Pons (tissue), 1 donor: ENCODE measurements at places on chromosomes 11 and 22.

DNA sequence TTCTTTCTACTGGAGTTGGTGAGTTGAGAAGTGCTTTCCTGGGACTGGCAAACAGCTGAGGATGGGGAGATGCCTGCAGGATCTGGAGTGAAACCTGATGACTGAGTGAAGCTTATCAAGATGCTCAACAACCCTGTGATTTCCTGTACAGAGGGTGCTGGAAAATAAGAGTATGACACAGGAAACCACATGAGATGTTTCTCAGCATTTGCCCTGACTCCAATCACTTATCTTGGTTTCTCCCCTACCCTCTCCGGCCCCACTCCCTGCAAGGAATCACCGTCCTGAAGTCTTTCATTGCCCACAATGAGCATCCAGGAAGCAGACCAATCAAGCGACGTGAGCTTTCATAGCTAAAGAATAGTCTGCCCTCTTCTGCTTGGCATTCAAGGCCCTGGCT lies at the start of gene MRGPRX2:
Gene MRGPRX2, minus strand, starts transcription at position 89 of the 400 bp plus-strand sequence. CDS start 4,315 bp downstream, outside the sequence.
- no peak for DNase-seq

DNA sequence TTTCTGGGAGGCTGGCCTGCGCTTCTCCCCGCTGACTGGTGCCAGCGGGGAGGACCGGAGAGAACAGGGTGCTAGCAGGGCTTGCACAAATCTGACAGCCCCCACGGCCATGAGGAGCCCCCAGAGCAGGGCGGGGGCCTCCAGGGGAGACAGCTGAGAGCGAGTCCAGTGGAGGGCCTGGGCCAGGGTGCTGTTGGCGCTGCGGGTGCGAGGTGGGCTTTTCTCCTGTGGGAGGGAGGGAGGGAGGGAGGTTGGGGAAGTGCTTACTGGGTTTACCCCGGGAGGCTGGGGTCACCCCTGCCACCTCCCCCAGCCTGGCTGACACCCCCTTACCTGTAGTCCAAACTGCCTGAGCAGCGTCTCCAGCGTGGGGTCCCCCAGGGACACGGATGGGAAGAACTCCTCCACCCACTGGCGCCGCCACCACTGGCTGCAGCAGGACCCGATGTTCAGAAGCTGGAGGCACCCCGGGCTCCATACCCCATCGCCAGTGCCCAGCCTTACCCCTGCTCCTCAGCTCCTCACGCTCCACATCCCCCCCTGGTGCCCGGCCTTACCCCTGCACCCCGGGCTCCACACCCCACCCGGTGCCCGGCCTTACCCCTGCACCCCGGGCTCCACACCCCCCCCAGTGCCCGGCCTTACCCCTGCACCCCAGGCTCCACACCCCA lies 3.9 kb downstream of the LMF2 start:
- no peak for DNase-seq

DNA sequence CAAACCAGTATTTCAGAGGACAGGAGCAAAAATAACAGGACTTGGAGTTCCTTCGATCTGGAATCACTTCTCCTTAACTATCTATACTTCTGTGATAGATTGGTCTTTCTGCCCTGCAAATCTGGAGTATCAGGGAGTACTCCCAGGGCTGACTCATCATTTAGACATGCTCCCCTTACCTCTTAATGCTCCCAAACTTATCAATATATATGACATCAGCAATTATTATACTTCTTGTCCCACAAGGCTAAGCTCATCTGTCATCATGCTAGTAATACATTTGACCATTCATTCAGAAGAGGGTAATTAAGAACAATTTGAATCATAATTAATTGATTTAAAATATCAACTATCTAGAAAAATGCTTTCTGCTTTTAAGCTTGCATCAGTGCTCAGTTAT lies 163.8 kb downstream of the SWAP70 start:
- no peak for DNase-seq

- no peak for DNase-seq
Observed at GRCh38 chr22:50076646-50077535, 8.3 kb downstream of the MLC1 start.

GRCh38 chr22:24118689-24119384 lies 62.5 kb upstream of the SUSD2 start:
- no peak for DNase-seq

GRCh38 chr11:114616516-114616915 lies 20.9 kb upstream of the NXPE4 start:
- no peak for DNase-seq

- DNase-seq = no peak
Observed at GRCh38 chr22:40202225-40202944, 24.7 kb downstream of the TNRC6B start.

- no peak for DNase-seq
Observed at GRCh38 chr11:17531636-17532113, 12.5 kb downstream of the USH1C start.

GRCh38 chr22:29635734-29636357 lies 32.4 kb downstream of the NF2 start:
- peak; percentile 69 for DNase-seq

GRCh38 chr11:123116486-123116885 lies 54.5 kb upstream of the HSPA8 start:
- no peak for DNase-seq

- no peak for DNase-seq
Observed at GRCh38 chr11:29780756-29781155, 236.1 kb downstream of the KCNA4 start.

GRCh38 chr11:38968951-38969350 lies 2370.9 kb upstream of the RAG2 start:
- DNase-seq = no peak

DNA sequence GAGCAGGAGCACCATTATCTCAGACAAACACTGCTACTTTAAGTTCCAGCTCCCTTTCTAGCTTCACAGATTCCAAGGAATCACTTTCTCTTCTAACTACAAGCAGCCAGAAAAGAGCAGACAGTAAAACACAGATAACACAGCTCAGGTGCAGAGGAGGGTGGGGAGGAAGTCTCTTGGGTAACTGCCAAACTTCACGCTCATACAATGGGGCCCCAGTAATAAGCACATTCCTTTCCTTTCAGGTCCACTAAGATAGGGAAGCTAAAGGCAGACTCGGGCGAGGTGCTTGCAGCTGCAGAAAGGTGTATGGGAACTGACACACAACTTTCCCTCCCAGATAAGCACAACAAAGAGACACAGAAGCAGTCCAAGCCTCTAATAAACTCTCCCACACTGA lies 69.2 kb upstream of the OR9G4 start:
- DNase-seq = no peak

DNA sequence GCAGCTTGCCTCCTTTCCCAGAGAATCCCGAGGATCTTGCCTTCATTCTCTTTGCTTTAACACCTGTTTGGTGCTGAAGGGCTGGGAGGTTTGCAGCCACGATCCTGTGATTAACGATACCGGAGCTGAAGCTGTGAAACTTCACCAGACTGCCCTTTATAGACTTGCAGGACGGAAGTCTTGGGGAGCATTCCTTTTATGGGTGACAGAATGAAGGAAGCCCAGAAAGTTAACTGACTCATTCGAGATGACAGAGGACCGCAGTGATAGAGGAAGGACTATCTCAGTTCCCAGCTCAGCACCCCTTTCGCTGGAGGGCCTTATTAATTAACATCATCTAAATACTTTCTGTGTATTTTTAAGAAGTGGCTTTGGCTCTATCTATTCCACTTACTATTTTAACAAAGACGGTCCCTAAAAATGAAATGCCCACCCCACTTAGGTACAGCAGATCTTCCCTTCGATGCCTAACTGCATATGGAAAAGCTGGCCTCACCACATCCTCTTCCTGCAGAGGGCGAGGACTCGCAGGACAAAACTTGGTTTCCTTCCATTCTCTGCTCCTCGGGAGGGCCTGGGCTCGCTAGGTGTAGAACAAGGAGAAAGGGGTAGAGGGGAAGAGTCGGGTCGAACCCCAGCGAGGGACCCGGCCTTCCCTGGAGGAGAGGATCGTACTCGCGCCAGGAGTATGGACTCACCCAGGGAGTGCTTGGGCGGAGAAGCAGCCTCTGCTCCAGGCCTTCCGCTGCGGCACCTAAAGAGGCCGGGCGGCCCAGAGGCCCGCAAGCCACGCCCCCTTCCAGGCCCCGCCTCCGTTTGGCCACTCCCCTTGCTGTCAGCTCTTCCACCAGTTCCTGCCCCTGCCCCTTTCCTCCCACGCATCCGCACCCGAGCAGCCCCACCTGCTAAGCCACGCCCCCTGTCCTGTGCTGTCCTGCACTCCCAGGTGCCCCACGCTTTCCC lies 30.7 kb upstream of the USP47 start:
- DNase-seq = no peak

GRCh38 chr11:34940026-34940677 lies 23.7 kb downstream of the PDHX start:
- no peak for DNase-seq

GRCh38 chr11:92264350-92264749 lies 39.7 kb downstream of the FAT3 start:
- DNase-seq = no peak

DNA sequence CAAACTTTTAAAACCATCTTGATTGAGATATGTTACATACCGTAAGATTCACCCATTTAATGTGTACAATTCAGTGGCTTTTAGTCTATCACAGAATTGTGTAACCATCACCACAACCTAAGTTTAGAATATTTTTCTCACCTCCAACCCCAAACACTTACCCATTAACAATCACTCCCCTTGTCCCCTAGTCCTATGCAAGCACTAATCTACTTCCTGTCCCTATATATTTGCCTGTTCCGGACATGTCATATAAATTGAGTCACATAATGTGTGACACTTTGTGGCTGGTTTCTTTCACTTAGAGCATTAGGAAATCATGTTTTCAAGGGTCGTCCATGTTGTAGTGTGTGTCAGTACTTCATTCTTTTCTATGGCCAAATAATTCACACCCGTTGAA lies 38.8 kb downstream of the RASSF10 start:
- no peak for DNase-seq

DNA sequence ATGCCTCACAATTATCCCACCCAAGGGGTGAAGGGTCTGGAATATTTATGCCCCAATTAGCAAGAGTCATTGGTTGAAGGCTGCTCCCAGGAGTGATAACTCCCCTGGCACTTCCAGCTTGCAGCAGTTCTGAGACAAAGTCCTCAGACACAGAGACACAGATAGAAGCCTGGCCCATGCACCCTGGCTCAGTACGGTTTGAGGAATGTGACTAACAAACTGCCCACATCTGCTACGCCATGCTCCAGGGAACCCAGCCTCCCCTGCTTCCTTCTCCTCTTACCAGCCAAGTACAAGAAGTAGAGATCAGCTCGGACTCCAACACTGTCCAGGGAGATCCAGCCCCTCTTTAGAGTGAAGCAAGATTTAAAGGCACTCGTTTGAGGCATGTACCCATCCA lies 48.5 kb upstream of the BMAL1 start:
- DNase-seq = no peak

- DNase-seq = no peak
Observed at GRCh38 chr11:15148169-15148568, 33.4 kb downstream of the INSC start.

DNA sequence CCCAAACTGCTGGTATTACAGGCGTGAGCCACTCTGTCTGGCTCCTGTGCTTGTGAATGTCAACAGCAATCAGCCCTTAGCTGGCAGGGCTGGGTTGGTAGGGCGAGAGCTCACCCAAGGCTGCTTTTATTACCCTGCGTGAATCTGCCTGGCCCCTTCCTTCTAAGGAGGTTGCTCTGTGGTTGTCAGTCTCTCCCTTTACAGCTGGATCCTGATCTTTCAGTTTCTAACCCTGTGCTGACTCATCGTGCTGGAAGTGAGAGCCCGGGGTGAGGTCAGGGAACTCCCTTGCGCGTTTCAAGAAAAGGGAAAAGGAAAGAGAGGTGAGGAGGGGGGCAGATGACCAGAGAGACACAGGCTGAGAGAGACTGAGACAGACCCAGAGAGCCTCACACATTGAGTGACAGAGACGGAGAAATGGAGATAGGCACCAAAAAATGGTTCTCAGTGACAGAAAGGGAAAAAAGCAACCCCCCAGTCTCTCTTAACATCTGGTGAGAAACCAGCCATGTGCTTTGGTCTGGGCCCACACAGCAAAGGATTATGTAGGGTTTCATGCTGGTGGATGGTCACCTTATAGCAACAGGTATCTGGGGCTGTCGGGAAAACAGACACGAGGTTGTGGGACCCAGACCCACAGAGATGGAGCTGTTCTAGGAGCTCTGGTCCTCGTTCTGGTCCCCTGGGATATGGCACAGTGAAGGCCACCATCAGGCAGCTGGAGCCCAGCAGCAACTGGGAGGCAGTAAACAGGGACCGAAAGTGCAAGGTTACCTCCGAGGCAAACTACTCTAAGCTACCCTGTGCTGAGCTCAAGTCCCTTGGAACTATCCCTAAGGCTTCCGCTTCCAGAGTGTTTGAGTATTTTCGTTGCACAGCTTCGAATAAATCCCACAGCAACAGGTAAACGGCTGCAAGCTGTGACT lies 2.5 kb downstream of the TCN2 start:
- peak; percentile 66 for DNase-seq

DNA sequence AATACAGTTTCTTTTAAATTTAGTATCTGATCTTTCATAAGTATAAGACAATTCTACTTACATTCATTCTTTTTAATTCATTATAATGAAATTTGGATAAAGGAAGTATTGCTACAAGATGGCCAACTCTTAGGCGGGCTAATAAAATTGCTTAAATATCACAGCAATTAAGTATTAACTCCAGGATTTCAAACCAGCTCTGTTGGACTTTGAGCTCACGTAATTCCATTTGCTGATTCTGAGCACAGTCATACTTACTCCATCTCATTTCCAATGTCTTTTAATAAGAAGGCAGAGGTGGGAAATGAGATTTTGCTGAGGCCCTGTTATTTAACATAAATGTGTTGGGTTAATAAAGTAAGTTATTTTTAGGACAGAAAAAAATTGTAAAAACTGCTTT lies 748.1 kb downstream of the KCNA4 start:
- peak; percentile 24 for DNase-seq

GRCh38 chr11:119103793-119104192 lies 2.1 kb upstream of the DPAGT1 start:
- no peak for DNase-seq

GRCh38 chr11:109972181-109972715 lies 120.9 kb upstream of the ZC3H12C start:
- DNase-seq = peak; percentile 58

DNA sequence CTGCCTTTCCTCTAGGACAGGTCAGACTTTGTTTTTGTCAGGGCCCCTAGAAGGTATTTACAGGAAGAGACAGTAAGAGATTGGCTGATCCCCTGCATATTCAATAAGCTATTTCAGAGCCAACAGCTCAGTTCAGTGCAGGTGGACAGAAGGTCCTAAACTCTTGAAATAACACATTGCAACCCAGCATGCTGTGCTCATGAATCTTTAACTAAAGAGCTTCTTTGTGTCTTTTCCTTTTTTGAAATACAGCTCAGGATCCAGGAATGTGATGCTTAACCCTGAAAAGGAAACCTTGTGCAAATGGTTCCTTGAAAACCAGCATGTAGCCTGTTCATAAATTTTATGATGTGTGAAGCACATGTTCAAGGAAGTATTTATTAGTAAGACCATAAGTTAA lies 43.9 kb downstream of the BBOX1 start:
- peak; percentile 16 for DNase-seq

GRCh38 chr11:120467627-120468026 lies 43.9 kb upstream of the GRIK4 start:
- no peak for DNase-seq

- no peak for DNase-seq
Observed at GRCh38 chr11:126476266-126476924, 120.9 kb downstream of the ST3GAL4 start.

GRCh38 chr22:45997777-45998637 lies 21.0 kb upstream of the WNT7B start:
- no peak for DNase-seq

GRCh38 chr11:57491371-57492061 lies 24.0 kb downstream of the SLC43A1 start:
- no peak for DNase-seq
